Activated CD4-positive, alpha-beta T cell treated with anti-CD3 and anti-CD28 coated beads, Interleukin-2, amount 10 ng/mL, durations not matched to agents 24 days and 14 days (primary cell): ENCODE measurements at places on chromosomes 1 and 21.

GRCh38 chr21:46092026-46092764, 5.7 kb upstream of the COL6A2 start:
- DNase-seq = peak; percentile 45
- H3K27ac ChIP-seq = no peak overlapping the region
- peaks cover 2% of the 10 kb centered on the region for H3K36me3 ChIP-seq
- peaks cover 5% of the 10 kb centered on the region for H3K27me3 ChIP-seq

DNA sequence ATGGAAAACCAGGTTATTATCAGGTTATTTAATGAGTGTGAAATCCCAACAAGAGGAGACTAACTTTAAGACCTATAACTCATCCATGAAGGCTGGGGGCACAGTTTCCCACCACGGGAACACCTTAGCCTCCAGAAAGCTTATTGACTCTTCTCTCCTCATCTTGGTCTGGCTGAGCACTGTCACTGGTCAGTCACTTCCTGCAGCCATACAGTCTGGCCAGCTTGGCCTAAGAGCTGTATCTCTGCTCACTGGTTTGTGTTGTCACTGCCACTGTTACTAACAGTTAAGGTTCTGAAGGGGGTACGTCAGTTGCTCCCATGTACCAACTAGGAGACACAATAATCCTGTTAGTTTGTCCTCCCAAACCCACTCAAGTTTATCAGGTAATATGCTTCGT, 16.7 kb upstream of the DDAH1 start:
- peaks cover 10% of the 10 kb centered on the region for H3K27me3 ChIP-seq
- H3K4me1 ChIP-seq = no peaks in the 10 kb centered on the region
- no peak overlapping the region for H3K27ac ChIP-seq
- no peaks in the 10 kb centered on the region for H3K36me3 ChIP-seq
- H3K4me3 ChIP-seq = no peak overlapping the region

GRCh38 chr1:22673486-22674409, 20.7 kb downstream of the C1QB start:
- no peak overlapping the region for H3K4me3 ChIP-seq
- H3K4me1 ChIP-seq = no peaks in the 10 kb centered on the region
- no peaks in the 10 kb centered on the region for H3K36me3 ChIP-seq
- peak; percentile 60 for DNase-seq
- H3K27ac ChIP-seq = no peak overlapping the region

DNA sequence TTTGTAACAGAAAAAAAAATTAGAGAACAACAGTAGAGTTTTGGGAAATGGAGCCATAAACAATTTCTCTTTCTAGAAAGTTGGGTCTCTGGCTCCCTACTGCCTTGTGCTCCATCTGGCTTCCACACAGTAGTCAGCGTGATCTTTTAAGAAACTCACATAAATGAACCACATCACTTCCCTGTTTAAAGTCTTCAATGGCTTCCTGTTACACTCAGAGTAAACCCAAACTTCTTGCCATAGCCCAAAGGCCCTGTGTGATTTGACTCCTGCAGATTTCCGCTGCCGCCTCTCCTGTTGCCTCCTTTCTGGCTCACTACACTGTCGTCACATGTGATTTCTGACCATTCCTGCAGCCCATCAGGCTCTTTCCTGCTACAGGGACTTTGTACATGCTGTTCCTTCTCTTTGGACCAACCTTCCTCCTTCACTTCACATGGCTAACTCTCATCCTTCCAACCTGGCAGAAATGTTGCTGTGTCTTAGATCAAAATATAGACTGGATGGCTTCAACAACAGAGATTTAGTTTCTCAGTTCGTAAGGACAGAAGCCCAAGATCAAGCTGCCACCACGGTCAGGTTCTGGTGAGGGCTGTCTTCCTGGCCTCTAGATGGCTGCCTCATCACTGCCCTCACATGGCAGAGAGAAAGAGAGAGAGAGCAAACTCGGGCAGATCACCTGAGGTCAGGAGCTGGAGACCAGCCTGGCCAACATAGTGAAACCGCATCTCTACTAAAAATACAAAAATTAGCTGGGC, 34.0 kb downstream of the OPRD1 start:
- H3K36me3 ChIP-seq = no peaks in the 10 kb centered on the region
- H3K4me3 ChIP-seq = no peak overlapping the region
- DNase-seq = no peak
- peak overlapping the region; percentile 4 for H3K27ac ChIP-seq
- no peaks in the 10 kb centered on the region for H3K27me3 ChIP-seq
- H3K4me1 ChIP-seq = peaks cover 7% of the 10 kb centered on the region

- H3K27ac ChIP-seq = no peak overlapping the region
- H3K27me3 ChIP-seq = peaks cover 13% of the 10 kb centered on the region
- no peaks in the 10 kb centered on the region for H3K36me3 ChIP-seq
- H3K4me3 ChIP-seq = no peak overlapping the region
- peak; percentile 88 for DNase-seq
- no peaks in the 10 kb centered on the region for H3K4me1 ChIP-seq
Measured at GRCh38 chr1:31745096-31745945, 18.8 kb downstream of the ADGRB2 start.
